ENCODE measurements at places on chromosomes 12 and 14. TPM values are rescaled to one million over a fixed set of nuclear protein-coding genes. Genes with fewer than 3 reads are reported as not detected.

- no peaks in the 10 kb centered on the region for H3K27me3 ChIP-seq
- H3K27ac ChIP-seq, result no peak overlapping the region
- H3K4me1 ChIP-seq, result peaks cover 38% of the 10 kb centered on the region
- H3K36me3 ChIP-seq, result peaks cover 49% of the 10 kb centered on the region
- no peak overlapping the region for H3K4me3 ChIP-seq
- no peak for DNase-seq
Measured at GRCh38 chr14:75044752-75045151, 6.5 kb downstream of the MLH3 start.

GRCh38 chr14:34195964-34196363 lies 245.1 kb upstream of the EGLN3 start:
- H3K36me3 ChIP-seq, result no peaks in the 10 kb centered on the region
- H3K4me3 ChIP-seq, result no peak overlapping the region

DNA sequence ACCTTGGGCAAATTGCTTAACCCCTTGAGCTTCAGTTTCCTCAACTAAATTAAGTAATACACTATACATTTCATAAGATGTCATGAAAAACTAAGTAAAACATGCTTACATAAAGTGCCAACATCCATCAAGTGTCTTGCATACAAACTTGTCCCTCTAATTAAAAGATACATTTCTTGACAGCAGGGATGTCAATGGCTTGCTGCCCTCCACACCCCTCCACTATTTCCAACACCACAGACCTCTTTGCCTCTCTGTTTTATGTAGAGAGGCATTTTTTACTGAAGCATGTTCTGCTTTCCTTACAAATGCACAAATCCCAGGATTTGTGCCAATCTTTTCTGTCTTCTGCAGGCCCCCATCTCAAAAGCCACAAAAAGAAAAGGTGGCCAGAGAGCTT lies 89.0 kb upstream of the HOXC13 start:
- H3K36me3 ChIP-seq, result no peaks in the 10 kb centered on the region
- H3K27ac ChIP-seq, result no peak overlapping the region
- H3K4me1 ChIP-seq, result no peaks in the 10 kb centered on the region
- peaks cover 36% of the 10 kb centered on the region for H3K27me3 ChIP-seq

GRCh38 chr14:91383439-91383838 lies 34.2 kb downstream of the CCDC88C start:
- H3K4me3 ChIP-seq, result no peak overlapping the region
- H3K4me1 ChIP-seq, result peaks cover 74% of the 10 kb centered on the region
- H3K27me3 ChIP-seq, result no peaks in the 10 kb centered on the region
- no peak for DNase-seq
- H3K36me3 ChIP-seq, result peaks cover 20% of the 10 kb centered on the region

Gene TMEM229B
- 2.4 TPM for total RNA-seq

Gene KIF26A
- 0.26 TPM for total RNA-seq

Gene ATP23
- total RNA-seq, result 8.3 TPM
